ENCODE measurements at places on chromosomes 1 and 21. TPM values are rescaled to one million over a fixed set of nuclear protein-coding genes. Genes with fewer than 3 reads are reported as not detected.

GRCh38 chr21:34504595-34504994 is 7.4 kb downstream of the KCNE1 start:
- DNase-seq, result no peak

OPRD1 gene
- total RNA-seq, result not detected

SPRR2F gene
- not detected for total RNA-seq

CCDC17 gene
- 2.8 TPM for total RNA-seq

GRCh38 chr1:193486671-193487229 is 300.3 kb upstream of the B3GALT2 start:
- peak; percentile 60 for DNase-seq

GRCh38 chr1:113320972-113321680 is 69.2 kb upstream of the MAGI3 start:
- DNase-seq, result no peak
